ENCODE measurements at places on chromosomes 3 and 15.

DNA sequence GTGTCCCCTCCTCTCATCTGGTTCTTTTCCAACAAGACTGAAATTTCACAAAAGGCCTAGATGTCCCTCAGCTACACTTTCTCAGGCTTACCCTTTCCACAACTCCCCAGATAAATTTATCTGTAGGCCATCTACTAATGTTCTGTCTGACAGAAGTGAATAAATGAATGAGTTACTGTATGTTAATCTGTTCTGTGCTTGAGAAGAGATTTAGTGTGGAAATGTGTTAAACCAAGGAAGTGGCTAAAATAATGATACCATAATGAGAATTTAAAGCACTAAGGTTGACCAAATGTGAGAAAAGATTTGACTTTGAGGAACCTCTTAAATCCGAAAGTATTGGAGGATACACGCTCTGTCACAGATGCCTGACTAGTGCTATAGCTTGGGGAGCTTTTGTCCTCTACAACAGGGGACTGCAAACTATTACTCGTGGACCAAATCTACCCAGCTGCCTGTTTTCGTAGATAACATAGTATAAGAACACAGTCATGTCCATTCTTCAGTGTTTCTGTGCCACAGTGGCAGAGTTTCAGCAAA is 74.8 kb upstream of the P2RY1 start:
- no peak for DNase-seq

- DNase-seq: no peak
Measured at GRCh38 chr15:89648106-89649012, 6.9 kb downstream of the KIF7 start.

DNA sequence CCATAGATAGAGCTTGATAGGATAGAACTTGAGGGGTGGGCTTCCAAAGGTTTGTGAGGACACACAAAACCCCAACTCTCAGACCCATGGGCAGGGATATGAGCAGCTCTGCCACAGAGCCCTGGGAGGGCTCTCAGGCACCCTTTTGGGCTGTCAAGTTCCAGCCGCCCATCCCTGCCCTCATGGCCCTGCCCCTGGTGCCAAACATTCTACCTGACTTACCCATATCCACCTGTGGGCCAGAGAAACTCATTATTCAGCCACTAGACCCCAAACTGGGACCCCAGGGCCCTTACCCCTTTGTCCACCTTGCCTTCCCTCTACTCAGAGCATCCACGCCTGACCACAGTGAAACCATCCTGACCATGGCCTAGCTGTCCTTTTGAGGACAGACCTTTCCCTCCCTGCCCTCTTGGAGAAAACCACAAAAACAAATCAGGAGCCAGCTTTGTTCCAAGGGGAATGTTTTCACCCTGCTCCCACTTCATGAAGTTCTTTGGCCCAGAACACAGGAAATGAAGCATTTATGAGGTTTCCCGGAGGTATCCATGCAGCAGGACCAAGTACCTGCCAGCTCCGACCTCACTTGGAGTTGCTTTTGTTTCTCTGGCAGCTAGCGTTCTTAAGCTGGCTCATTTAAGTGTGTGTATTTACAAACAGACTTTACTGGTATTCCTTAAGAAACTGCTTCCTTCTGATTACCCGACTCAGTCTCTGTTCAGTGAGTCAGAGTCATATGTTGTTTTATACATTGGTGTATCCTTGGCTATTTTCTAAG is 34.2 kb upstream of the GALNT15 start:
- no peak for DNase-seq

- no peak for DNase-seq
Measured at GRCh38 chr3:30554317-30554690, 52.1 kb upstream of the TGFBR2 start.

DNA sequence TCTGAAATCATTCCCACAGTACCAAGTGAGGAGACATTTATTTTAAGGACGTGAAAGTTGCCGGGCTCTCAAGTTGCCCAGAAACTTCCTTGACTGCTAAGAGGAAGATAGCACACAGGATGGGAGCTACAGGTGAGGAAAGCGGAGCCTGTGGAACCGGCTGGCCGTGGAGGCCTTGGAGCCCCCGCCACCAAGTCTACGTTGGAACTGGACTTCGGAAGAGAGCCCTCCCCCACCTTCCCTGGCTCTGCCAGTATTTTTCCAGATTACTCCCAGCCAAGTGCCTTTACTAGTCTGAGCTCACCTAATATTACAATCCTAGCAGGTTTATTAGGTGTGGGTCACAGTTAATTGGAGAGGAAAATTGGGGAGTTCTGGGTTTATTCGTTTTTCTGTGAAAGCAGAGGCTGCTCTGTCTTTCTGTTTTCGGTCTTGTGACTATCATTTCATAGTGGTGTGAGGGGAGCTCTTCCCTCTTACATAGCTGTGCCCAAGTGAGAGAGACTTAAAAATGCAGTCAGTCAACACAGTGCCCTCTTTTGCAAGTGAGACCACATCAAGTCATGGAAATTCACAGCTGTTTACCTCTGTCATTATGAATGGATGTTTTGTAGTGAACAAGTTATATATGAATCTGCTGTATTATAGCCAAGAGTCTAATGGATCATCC is 6.8 kb downstream of the BOC start:
- no peak for DNase-seq

- no peak for DNase-seq
Measured at GRCh38 chr3:71987828-71988227, 202.9 kb upstream of the PROK2 start.

GRCh38 chr15:25684521-25685431 is 178.4 kb downstream of the ATP10A start:
- no peak for DNase-seq

GRCh38 chr3:75938921-75939320 is 153.6 kb upstream of the ZNF717 start:
- DNase-seq: no peak

- DNase-seq: no peak
Measured at GRCh38 chr3:16382845-16383244, 117.8 kb downstream of the OXNAD1 start.

GRCh38 chr3:8760091-8760490 is 9.3 kb downstream of the OXTR start:
- no peak for DNase-seq

- DNase-seq: no peak
Measured at GRCh38 chr3:128006061-128007032, 45.9 kb upstream of the SEC61A1 start.

GRCh38 chr3:65871305-65872141 is 167.2 kb downstream of the MAGI1 start:
- no peak for DNase-seq

GRCh38 chr3:40437889-40438288 is 19.2 kb upstream of the RPL14 start:
- DNase-seq: no peak

DNA sequence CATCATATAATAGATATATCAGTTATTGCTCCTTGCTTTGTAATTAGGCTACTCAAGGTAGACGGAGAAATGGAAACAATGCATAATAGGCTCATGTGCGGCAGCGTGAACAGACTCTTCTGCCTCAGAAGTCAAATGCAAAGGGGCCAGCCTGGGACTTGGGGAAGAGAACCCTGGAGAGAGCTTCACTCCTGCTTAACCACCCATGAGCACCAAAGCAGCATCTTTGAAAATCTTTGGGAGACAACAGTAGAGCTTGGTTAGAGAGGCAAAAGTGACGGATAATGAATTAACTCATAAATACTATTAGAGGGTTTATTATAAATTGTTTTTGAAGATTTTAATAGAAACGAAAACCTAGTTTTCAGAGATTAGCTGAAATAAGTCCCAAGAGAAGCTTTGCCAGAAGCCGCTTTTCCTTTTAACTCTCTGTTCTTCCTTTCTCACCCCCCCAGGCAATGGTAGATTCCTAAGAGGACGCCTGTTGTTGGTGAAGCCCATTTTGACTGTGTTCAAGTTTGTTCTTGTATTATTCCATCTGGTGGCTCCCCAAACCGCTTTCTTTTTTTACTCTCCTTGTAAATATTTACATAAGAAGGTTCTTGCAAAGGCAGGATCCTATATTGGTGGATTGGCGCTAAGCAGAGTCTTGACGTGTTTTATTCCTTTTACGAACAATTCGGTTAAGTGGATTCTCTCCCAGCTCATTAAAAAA is 196.0 kb upstream of the TPRG1 start:
- DNase-seq: no peak

DNA sequence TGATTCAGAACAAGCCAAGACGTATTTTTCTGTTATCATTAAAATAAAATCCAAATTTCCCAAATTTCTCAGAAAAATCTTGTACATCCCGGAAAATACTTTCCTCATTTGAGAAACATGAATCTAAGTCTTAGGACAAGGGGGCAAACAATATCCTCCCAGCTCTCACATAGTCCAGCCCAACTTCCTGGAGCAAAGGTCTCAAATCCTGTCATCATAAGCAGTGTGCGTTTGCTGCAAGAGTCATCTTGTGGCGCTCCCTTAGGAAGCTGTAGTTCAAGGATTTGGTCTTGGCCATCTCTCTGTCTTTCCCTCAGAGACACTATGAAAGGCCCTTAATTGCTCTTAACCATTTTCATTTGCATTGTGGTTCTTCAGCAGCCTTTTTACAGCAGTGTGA is 57.5 kb upstream of the GSK3B start:
- DNase-seq: no peak

GRCh38 chr15:95615436-95615835 is 715.1 kb upstream of the NR2F2 start:
- DNase-seq: no peak

- DNase-seq: no peak
Measured at GRCh38 chr15:93126148-93126547, 37.1 kb upstream of the RGMA start.

- DNase-seq: no peak
Measured at GRCh38 chr3:150367757-150368156, 40.3 kb upstream of the TSC22D2 start.

Data from HS-27A (cell line).